Activated CD4-positive, alpha-beta T cell treated with anti-CD3 and anti-CD28 coated beads for 36 hours (primary cell): ENCODE measurements at places on chromosomes 16 and 17. TPM values are rescaled to one million over a fixed set of nuclear protein-coding genes. Genes with fewer than 3 reads are reported as not detected.

MPV17L gene
- total RNA-seq = not detected

- no peak for DNase-seq
Measured at GRCh38 chr16:85829751-85830445, 30.4 kb downstream of the COX4I1 start.

DNA sequence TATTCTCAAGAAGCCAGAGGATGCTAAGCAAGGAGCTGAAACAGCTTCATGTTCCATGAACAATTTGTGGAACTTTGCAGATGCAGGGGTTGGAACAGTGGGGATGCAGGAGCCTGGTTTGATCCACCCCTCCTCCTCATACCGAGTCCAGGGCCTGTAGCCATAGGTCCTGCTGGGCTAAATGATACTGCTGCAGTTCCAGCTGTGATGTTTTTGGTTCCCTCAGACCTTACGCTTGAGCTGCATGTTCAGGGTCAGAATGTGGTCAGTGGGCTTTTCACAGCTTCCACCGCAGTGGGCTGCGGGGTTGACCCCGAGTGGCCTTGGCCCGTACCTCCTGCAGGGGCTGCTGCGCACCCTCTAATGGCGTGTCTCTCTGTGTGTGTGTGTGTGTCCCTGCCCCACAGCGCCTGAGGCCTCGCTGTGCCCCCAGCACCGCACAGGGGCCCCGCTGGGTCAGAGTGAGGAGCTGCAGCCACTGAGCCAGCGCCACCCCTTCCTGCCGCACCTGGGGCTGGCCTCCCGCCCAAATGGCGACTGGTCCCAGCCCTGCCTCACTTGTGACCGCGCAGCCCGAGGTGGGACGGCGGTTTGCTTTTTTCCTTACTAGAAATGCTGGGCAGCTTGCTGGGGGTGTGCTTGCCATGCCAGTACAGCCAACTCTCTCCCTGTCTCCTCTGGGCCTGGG, 48.2 kb downstream of the EPN2 start:
- no peak for DNase-seq

GRCh38 chr16:88649924-88650748, 717 bp downstream of the CYBA start:
- DNase-seq = peak; percentile 48

GRCh38 chr17:12789481-12790248, at the start of gene ARHGAP44:
ARHGAP44 (plus strand) TSS chr17:12789498; CDS start chr17:12789839, 341 bp downstream.
- DNase-seq = peak; percentile 7

ALOX15B gene
- 0.18 TPM for total RNA-seq

MTSS2 gene
- 3.5 TPM for total RNA-seq

DNA sequence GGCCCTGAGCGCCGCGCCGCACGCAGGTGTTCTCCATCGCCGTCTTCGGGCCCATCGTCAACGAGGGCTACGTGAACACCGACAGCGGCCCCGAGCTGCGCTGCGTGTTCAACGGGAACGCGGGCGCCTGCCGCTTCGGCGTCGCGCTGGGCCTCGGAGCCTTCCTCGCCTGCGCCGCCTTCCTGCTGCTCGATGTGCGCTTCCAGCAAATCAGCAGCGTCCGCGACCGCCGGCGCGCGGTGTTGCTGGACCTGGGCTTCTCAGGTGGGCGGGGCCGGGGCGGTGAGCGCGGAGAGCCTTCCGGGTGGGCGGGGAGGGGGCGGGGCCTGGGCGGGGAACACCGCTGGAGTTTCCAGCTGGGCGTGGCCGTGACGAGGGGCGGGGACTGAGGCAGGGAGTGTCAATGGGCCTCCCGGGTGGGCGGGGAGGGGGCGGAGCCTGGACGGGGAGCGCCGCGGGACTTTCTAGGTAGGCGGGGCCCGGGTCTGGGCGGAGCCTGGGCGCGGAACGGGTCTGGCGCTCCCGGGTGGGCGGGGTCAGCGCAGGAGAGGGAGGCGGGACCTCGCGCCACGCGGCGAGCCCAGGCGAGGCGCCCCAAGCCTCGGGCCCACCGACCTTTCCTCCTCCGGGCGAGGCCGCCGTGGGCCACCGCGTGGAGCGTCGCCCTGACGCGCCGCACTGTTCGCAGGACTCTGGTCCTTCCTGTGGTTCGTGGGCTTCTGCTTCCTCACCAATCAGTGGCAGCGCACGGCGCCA, 2.4 kb downstream of the SYNGR3 start:
- peak; percentile 100 for DNase-seq

TEKT5 gene
- not detected for total RNA-seq

- no peak for DNase-seq
Measured at GRCh38 chr17:1870592-1870991, 40.8 kb downstream of the RPA1 start.

DNA sequence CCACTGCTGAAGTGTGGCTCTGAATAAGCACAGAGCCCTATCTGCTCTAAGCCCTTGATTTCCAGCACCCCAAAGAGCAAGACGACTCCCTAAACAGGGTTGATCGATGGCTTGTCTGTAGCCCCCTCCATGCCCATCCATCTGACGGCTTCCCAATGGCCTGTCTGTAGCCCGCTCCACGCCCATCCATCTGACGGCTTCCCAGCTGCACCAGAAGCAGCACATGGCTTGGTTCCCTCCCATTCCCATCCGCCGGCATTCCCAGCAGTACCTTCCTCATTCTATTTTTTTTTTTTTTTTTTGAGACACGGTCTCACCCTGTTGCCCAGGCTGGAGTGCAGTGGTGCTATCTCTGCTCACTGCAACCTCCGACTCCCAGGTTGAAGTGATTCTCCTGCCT, 64.5 kb downstream of the RBFOX3 start:
- no peak for DNase-seq

GRCh38 chr16:89134269-89134668, 37.3 kb upstream of the CDH15 start:
- no peak for DNase-seq

DNA sequence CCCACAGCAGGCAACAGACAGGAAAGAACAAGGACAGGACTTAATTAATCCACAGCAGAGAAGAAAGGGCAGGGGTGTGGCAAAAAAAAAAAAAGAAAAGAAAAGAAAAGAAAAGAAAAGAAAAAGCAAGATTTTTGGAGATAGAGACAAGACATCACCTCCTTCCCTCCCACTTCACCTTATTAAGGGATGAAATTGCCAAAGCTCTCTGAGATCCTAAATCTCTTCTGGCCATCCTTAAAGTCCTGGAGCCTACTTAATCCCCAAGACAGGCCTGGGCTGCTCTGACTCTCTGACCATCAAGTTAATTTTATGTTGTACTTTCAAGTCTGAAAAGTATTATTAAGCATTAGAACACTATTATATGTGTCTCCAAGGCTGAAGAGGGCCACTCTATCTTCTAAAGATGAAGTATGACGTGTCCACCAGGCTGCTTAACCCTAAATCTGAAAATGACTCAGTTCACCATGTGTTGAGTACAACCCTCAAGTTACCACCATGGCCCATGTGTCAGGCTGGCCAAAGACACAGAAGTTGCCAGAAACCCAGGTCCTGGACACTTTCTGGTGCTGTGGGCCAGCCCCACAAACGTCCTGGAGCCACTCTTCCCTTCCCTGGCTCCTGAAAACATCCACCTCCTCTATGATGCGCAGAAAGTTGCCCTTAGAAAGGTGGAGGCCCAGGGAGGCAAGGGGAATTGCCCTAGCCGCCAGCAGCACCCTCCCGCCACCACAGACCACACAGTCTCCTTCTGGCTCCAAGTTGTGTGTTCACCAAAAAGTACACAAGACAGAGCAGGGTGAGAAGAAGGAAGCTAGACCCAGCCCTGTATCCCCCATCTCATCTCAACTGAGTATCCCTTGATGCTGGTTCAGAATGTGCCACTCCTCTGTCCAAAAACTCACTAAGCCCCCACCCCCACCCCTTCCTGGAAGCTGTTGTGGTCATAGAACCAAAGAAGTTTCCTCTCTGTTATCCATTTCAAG, 2.7 kb downstream of the SOCS1 start:
- peak; percentile 80 for DNase-seq

DNA sequence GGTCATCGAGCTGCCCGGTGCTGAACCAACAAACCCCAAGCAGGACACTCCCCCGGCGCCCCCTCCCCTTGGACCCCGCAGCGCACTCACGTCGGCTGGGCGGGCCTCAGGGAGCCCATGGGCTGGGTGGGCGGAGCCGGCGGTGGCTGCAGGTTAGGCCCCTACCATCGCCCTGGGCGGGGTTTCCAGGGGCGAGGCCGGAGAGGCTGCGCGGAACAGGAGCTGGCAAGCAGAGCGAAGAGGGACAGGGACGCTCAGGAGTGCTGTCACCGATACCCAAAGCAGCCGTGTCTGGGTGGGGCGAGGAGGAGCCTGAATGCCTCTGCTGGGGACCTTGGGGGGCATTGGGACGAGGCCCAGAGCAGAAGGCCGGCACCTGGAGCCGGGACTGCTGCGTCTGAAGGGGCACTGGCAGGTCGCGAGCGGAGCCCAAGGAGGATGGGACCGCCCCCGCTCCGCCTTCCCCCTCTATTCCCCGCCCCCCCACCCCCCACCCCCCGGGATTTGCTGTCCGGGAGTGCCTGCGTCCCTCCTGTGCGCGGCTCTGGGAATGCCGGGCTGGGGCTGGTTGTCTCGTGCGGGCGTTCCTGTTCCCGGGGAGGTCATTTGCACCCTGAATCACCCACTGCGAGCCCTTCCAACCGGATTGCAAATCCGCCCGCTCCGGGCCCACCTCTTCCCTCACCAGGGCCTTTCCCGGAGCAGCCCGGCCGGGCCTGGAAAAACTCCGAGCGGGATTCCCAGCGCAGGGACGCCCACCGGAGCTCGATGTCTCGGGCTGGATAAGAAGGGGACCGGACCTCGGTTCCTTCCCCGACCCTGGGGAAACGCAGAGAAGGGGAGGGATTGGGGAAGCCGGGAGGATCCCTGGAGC, 902 bp downstream of the ARHGAP27 start:
- DNase-seq = peak; percentile 86

UBE2G1 gene
- 52.9 TPM for total RNA-seq

DNA sequence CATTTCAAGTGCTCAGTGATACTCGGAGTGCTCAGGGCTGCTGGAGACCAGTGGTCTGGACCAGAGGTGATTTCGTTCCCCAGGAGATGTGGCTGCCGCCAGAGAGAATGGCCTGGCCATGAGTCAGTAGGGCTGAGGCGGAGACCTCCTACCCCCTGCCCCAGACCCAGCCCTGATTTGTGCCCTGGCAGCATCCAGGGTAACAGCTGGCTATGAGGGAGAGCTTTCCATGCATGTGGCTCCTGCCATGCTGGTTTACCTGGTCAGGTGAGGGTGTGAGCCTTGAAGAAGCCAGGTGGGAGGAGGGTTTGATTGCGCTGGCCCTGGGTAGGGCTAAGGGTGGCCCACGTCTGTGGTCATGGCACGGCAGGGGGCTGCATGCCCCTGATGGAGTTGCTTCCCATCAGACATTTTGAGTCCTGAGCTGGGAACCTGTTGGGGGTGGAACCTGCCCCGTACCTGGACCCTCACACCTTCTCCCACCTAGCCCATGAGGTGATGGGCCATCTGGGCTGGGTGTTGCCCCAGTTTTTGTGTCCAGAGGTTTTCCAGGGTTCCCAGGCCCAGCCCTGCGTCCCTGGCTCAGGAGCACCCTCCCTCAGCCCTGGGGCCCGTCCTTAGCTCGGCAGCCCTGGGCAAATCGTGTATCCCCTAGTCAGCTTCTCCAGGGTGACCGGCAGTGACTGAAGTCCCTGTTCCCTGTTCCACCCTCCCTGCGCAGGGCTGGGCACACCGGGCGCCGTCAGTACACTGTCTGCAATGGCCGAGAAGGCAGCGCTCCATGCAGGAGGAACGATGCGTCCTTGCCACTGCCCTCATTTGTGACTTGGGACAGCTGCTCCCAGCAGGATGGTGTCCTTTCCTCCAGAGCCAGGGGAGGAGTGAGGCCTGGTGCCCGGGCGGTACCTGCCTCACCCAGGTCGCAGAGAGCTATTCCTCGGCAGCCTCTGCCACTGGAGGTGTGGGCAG, 9.0 kb upstream of the CSNK1D start:
- DNase-seq = no peak

DNA sequence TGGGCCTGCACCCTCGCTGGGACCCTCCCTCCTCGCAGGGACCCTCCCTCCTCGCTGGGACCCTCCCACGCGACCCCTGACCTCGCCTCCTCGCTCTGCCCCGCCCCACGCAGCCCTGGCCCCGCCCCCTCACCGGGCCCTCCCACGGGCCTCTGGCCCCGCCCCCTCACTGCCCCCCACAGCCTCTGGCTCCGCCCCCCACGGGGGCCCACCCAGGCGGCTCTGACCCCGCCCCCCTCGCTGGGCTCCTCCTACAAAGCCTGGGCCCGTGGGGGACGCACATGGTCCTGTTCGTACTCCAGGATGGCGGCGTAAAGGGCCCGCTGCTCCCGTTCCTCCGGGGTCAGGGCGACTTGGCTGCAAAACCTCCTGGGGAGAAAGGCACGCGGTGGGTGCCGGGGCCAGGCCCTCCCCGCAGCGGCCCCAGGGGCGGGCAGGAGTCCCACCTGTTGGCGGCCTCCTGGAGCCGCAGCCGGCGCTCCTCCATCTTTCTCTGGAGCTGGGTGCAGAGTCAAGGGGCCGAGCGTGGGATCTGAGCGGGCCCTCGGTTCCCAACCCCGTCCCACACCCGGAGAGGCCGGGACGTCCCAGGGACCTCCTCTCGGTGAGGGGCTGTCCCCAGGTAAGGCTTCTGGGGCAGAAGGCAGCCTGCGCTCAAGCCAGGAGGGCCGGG, 9.0 kb downstream of the VPS9D1 start:
- DNase-seq = peak; percentile 92

DNA sequence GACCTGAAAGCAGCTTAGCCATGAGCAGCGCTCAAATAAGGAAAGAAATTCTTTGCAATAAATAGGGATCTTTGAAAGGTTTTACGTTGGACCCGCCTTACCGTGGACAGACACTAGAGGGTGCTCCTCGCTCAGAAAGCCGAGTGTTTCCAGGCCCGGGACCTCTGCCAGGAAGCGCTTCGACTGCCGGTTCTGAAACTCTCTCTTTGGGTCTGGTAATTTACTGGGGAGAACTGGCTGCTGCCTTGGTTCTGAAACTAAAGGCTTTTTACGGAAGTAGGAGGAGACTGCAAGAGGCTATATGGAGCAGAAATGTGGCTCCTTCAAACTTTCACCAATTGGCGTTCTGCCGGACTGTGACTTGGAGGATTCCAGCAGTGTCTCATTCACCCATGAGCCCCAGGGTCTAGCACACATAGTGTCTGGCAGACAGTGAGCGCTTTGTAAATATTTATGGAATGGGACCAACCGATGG, 45.6 kb upstream of the HOXB9 start:
- peak; percentile 81 for DNase-seq

- no peak for DNase-seq
Measured at GRCh38 chr17:30340801-30341356, 7.0 kb upstream of the TMIGD1 start.

DNA sequence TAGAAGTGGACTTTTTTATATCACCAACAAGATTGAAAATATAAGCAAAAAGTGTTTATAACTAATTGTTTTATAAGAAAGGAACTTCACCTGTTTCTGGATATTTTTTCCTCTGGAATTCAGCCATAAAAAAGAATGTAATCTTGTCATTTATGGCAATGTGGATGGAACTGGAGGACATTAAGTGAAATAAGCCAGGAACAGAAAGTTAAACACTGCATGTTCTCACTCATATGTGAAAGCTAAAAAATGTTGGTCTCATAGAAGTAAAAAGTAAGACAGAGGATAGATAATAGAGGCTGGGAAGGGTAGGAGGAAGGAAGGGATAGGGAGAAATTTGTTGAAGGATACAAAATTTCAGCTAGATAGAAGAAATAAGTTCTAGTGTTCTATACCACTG, 67.6 kb downstream of the NFAT5 start:
- DNase-seq = no peak

ERAL1 gene
- total RNA-seq = 74.8 TPM
